ENCODE measurements at places on chromosomes 12 and 14.

- DNase-seq, result no peak
Observed at GRCh38 chr12:1197264-1198018, 206.4 kb downstream of the ERC1 start.

GRCh38 chr12:52259657-52260243 lies 14.7 kb upstream of the KRT86 start:
- DNase-seq, result no peak

GRCh38 chr12:96233939-96234461 lies 39.8 kb downstream of the ELK3 start:
- no peak for DNase-seq

DNA sequence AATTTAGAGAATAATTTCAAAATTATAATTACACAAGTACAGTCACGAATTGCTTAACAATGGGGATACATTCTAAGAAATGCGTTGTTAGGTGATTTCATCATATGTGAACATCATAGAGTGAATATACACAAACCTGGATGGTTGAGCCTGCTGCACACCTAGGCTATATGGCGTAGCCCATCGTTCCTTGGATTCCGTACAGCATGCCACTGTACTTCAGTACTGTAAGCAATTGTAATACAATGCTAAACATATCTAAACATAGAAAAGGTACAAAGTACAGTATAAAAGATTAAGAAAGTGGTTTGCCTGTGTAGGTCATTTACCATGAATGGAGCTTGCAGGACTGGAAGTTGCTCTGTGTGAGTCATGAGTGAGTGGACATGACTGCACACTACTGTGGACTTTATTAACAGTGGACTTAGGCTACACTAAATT lies 286.2 kb downstream of the CACNA1C start:
- DNase-seq, result no peak

DNA sequence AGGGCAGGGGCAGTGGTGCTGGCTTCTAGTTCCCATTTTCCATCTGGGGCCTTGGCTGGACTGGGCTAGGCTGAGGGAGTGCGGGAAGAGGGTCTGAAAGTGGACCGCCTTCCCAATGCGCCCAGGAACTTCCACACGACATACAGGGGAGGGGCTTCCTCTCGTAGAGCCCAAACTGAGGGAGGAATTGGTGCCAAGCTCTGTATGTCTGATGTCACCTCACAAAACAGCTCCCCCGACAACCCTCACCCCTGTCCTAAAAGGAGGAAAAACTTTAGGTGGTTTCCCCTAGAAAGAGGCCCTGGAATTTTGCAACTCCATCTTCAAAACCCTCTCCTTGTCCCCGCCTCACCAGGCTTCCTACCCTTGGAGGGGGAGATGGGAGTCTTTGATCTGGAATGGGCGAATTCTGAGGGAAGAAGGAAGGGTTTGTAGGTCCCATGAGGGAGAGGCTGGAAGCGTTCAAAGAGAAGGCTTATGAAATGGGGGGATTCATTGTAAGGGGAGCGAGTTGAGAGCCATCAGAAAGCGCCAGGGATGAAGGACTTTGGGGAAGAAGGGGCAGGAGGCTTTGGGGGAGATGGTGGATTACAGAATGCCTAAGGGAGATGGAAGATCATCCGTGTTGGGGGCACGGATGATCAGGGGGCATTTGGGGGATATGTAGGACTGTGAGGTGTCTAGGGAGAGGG lies 844 bp downstream of the GLTP start:
- no peak for DNase-seq

- no peak for DNase-seq
Observed at GRCh38 chr12:115017346-115017745, 333.4 kb upstream of the TBX3 start.

- DNase-seq, result peak; percentile 70
Observed at GRCh38 chr12:8698132-8698851, 501 bp downstream of the RIMKLB start.

DNA sequence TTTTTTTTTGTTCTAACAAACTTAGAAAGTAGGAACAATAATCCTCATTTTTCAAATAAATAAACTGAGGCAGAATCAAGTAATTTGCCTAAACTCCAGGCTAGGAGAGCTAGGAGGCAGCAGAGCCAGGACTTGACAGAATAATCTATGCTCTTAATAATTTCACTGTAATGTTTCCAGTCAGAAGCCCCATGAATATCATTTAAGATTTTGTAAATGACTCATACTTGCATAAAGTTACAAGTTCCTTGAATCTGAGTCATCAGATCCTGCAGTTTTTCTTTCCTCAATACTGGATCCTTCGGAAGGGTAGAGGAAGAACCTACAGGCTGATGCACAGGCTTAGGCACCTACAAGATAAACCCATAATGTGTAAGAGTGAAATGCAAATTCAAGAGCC lies 29.0 kb downstream of the CAPRIN2 start:
- no peak for DNase-seq

- DNase-seq, result no peak
Observed at GRCh38 chr12:27553941-27554340, 29.9 kb downstream of the PPFIBP1 start.

GRCh38 chr12:114408886-114409851 lies 3.2 kb upstream of the TBX5 start:
- peak; percentile 55 for DNase-seq

- no peak for DNase-seq
Observed at GRCh38 chr12:6207259-6207925, 7.2 kb downstream of the CD9 start.

- DNase-seq, result no peak
Observed at GRCh38 chr12:5923043-5923605, 21.9 kb downstream of the ANO2 start.

- no peak for DNase-seq
Observed at GRCh38 chr14:49863487-49864281, 11.1 kb upstream of the NEMF start.

DNA sequence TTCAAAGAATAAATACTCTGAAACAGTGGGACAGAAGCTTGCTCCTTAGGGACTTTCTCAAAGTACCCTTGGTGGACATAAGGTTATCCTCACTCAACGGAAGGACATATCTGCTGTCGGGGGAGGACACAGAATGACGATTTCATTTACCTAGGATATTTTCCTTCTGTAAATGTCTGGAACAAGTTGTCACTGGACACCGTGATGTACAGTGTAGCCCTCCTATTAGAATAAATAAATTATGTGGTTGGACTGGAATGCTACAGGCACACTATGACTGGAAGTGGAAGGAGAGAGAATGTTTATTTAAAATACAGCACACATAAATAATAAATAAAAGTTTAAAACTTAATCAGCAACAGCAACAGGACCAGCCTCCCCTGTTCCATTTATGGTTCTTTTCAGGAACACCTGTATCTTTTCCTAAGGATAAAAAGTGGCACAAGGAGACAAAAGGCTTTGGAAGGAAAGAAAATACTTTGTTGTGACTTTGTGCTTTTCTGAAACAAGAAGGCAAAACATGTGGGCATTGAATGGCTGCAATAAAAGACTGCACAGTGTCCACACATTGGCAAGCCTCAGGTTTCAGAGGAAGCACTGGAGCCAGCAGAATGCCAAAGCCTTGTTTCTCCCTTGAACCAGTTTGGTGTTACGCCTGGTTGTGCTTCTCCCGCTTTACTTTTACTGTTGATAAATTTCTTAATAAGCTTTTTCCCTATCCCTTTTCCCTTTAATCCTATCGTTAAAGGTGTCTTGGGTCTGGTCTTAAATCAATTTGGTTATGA lies 36.8 kb downstream of the FGD4 start:
- DNase-seq, result no peak

DNA sequence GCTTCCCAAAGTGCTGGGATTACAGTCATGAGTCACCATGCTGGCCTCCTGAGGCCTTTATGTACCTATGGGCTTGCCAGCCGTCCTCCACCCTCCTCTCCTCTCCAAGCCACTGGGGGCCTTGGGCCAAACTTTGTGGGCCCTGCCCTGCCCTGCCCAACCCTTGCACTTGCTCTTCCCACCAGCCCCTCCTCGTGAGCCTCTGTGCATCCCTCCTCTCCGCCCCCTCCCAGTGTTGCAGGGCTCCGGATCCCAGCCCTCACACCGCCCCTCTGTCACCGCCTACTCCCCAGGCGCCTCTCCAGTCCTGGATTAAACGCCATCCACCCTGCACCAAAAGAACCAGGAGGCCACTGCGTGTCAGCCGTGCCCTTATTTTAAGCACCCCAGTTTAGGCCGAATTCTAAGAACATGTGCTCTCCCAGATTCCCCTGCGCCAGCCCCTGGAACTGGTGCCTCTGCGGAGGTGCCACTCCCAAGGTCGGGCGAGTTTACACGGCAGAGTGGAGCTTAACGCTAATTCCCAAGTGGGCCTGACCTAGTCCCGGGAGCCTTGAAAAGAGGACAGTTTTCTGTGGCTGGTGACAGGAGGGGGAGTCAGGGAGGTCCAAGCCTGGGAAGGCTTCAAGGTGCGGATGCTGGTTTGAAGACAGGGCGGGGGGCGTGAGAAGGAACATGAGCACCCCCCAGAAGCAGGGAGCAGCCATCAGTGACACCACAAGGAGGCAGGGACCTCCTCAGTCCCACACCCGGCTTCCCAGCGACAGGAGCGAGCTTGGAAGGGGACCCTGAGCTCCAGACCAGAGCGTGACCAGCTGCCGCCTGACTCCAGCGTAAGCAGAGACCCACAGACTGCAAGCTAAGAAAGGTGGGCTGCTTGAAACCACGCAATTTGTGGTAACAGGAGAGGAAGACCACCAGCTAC lies 21.2 kb upstream of the CDCA4 start:
- no peak for DNase-seq

- no peak for DNase-seq
Observed at GRCh38 chr12:47939009-47939601, 24.3 kb upstream of the TMEM106C start.

GRCh38 chr14:102351023-102351422 lies 11.7 kb downstream of the CINP start:
- no peak for DNase-seq

GRCh38 chr14:60488175-60488574 lies 2.3 kb upstream of the C14orf39 start:
- no peak for DNase-seq

DNA sequence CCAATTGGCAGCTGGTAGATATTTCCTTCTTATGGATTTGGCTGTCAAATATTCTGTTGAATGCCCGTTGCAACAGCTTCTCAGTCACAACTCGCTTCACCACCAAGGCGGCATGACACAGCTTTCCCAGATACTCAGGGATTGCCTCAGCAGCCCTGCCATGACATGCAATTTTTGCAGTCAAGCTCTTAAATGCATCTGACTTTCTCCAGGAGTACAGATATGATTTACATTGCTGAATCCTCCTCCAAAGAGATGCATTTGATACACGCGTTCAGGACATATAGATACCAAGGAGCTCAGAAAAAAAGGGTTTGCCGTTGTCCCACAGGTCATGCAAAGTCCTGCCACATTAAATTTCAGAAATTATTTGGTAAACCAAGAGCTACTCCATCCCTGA lies 6.5 kb downstream of the KRT5 start:
- no peak for DNase-seq

DNA sequence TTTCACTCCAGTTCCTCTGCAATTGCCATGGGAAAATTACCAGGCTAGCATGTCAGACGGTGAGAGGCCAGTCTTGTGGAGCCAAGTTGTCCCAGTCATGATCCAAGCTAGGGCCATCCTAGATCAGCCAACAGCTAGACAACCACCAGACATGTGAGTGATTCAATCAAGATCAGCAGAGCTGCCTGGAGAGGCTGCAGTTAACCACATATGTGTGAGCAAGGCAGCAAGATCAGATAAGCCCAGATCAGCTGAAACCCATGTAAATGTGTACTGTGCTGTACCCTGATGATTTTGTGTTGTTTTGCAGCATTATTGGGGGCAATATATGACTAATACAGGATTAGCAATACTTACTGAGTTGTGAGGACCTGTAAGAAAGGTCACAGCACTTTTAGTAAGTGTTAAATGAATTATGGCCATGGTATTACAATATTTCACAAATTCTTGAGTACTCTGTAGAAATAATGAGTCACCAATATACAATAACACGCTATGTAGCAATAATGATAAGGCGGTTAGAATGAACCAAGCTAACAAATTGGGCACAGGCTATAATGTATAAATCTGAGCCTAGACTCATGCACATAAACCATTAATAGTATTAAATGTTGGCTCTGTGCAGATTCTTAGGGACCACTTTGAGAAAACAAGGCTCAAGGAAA lies 91.4 kb downstream of the SUDS3 start:
- DNase-seq, result no peak

DNA sequence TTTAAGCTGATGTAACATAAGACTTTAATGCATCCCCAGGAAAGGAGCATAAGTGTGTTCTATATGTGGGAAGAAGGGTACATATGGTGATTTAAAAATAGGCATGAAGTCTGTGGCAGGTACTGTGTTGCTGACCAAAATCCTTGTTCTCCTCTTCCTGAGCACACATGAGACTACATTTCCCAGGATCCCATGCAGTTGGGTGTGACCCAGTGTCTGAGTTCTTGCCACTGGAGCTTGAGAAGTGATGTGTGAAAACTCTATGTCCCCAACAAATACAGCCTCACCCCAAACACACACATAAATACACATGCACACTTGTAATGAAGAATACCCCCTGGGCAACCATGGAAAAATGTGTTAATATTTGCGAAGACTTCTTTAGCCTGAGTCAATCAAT lies 8.5 kb upstream of the SMIM10L1 start:
- no peak for DNase-seq

- no peak for DNase-seq
Observed at GRCh38 chr14:73047808-73048207, 10.5 kb upstream of the RBM25 start.

- DNase-seq, result no peak
Observed at GRCh38 chr12:67599691-67600090, 48.9 kb upstream of the DYRK2 start.

DNA sequence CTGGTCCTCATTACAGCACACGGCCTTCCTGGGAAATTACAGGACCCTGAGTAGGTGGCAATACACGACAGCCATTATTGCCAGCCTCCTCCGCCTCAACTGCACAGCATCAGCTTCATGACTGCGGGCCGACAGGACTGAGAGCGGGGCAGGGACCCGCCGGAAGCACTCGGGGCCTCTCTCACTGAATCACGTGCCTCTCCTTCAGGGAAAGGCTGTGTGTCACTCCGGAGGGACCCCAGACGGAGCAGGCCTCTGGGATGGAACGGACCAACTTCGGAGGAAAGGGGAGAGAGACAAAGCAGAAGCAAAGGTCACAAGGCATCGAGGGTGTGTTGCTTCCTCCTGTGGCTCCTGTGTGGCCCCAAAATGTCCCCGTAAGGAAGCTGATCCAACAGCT lies 90.0 kb downstream of the RNF34 start:
- no peak for DNase-seq

DNA sequence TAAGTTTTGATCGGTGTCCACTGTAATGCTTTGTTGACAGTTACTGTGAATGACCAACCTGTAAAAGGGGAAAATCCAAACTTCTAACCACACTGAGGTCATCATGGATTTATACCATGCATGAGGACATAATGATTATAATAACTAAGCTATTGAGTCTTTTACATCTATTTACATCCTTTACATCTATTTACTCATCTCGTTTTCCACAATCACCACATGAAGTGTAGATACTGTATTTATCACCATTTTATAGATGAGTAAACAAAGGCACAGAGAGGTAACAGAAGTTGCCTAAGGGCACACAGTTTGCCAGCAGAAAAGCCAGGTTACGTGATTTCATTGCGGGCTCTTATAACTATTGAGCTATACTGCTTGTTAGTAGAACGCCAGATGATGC lies 27.9 kb upstream of the EID3 start:
- DNase-seq, result no peak

- DNase-seq, result no peak
Observed at GRCh38 chr12:32005496-32006125, 46.4 kb downstream of the RESF1 start.
